Renal pelvis (tissue), 12 donors: ENCODE measurements at places on chromosomes 2 and 18. TPM values are rescaled to one million over a fixed set of nuclear protein-coding genes. Genes with fewer than 3 reads are reported as not detected.

C2orf72 gene
- 3.6 TPM for polyA plus RNA-seq

IL36B gene
- not detected for polyA plus RNA-seq

PJVK gene
- polyA plus RNA-seq: 19.3 TPM

DNA sequence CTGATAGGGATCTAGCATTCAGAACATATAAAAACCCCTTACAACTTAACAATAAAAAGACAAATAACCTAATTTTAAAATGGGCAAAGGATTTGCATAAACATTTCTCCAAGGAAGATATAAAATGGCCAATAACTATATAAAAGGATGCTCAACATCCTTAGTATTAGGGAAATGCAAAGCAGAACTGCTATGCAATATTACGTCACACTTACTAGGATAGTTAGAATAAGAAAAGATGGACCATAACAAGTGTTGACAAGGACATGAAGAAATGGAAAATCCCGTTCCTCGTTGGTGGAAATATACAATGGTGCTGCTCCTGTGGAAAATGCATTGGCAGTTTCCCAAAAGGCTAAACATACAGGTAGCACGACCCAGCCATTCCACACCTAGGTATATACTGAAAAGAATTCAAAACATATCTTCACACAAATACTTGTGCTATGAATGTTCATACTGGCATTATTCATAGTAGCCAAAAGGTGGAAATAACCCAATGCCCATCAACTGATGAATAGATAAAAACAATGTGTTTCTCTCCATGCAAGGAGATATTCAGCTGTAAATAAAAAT, 48.2 kb upstream of the REV1 start:
- DNase-seq: no peak

DNA sequence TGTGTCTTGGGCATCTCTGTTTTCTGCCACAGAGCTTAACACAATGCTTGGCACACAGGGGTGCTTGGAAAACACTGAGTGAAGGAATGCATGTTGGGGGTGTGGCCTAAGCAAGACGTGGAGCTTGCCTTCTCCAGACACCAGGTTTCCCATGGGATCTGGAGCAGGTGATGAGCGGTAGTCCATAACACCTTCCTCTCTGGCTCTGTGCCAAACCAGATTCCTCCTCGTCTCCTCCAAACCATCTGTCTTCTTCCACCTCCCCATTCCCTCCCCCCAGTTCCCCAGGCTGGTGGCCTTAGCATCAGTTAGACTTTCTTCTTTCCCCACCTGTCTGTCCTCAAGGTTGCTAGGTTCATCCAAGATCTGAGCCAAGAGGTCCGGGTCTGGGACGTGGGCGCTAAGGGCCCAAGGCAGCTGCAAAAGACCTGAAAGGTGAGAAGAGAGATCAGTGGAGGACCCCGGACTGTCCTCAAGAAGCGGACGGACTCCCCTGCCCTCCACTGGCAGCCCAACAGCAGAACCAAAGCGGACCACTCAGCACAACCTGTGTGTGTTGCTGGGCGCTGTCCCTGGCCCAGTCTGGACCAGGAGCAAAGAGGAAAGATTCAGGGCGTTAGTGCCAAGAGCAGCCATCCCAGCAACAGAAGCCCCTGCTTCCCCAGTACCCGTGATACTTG, 1.2 kb upstream of the ITM2C start:
- DNase-seq: no peak

- no peak for DNase-seq
Measured at GRCh38 chr2:127586746-127587295, 51.3 kb downstream of the MYO7B start.

- DNase-seq: no peak
Measured at GRCh38 chr18:12422936-12423335, 15.2 kb downstream of the PRELID3A start.
